ENCODE measurements at places on chromosomes 16 and 17. TPM values are rescaled to one million over a fixed set of nuclear protein-coding genes. Genes with fewer than 3 reads are reported as not detected.

The IFT20 gene
- 53.2 TPM for total RNA-seq

The KRTAP4-4 gene
- total RNA-seq: not detected

The CLEC10A gene
- total RNA-seq: not detected

The AP1G1 gene
- total RNA-seq: 32.0 TPM

The TOM1L1 gene
- total RNA-seq: 32.7 TPM

The GPR179 gene
- 0.11 TPM for total RNA-seq

The ATP2C2 gene
- not detected for total RNA-seq

The EVPLL gene
- total RNA-seq: not detected

The OR1A1 gene
- not detected for total RNA-seq

The KCTD2 gene
- total RNA-seq: 19.1 TPM

The WSCD1 gene
- 9.2 TPM for total RNA-seq

The CDH11 gene
- total RNA-seq: 46.9 TPM

The TBC1D3H gene
- total RNA-seq: not detected
